ENCODE measurements at places on chromosomes 4 and X.

DNA sequence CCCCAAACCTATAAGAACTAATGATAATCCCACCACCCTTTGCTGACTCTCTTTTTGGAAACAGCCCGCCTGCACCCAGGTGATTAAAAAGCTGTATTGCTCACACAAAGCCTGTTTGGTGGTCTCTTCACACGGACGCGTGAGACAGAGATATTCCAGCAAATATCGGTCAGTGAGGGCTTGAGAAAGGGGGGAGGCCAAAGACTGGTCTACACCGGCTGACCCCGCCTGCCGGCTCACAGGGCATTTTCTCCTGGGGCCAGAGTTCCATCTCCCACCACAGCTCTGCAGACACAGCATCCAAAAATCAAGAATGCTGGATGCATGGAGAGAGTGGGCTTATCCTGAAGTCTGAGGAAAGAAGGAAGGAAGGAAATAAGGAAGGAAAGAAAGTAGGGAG, 176.0 kb downstream of the SHOX start:
- no peak for DNase-seq

DNA sequence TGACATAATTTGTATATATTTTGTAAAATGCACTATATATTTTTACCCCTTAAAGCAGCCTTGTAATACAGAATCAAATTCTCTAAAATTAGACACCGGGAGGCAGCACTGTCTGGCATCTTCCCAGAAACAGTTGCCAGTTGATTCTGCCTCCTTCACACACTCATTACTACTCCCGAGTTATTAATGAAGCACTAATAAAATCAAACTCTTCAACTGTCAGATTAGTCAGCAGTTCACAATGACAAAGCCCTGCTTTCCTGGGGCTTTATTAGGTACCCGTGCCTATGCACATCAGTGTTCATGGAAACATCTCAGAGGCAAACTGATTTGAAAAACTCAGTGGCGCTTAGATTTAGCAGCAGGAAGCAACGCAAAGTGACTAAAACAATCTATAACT, 103.5 kb upstream of the VEGFC start:
- DNase-seq, result no peak

DNA sequence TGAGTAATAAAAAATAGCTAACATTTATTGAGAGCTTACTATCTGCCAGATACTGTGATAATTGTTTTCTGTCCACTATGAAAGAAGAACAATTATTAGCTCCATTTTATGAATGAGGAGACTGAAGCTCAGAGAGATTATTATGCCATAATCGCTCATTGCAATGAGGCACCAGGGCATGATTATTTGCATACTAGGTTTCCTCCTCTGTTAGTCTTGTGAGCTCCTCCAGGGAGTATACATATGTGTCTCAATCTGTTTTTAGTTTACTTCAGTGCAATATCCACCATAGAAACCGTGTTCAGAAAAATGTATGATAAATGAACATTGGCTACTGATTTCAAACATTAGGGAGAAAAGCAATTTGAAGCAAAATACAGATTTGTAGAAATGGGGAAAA, 139.4 kb upstream of the OTUD4 start:
- no peak for DNase-seq

DNA sequence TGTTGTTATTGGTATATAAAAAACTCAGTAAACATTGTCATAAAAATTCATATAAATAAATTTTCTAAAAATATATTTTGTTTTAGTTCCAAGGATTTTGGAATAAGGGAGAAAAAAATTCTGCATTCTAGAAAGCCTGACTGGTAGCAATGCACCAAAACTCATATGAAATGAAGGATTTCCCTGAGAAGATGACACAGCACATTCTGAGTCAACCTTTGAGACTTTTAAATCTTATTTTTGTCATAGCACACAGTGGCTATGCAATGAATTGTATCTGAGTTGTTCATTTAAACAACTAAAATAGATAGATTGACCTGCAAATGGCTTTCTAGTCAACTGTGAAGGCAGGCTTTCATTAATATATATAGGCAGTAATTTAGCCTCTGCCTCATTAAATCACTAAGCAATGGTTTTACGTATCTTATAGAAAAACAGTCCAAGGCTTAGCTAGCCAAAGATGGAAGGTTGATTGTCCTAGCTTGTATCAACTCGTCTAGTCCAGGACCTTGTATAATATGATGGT, 239.1 kb upstream of the NEIL3 start:
- no peak for DNase-seq

DNA sequence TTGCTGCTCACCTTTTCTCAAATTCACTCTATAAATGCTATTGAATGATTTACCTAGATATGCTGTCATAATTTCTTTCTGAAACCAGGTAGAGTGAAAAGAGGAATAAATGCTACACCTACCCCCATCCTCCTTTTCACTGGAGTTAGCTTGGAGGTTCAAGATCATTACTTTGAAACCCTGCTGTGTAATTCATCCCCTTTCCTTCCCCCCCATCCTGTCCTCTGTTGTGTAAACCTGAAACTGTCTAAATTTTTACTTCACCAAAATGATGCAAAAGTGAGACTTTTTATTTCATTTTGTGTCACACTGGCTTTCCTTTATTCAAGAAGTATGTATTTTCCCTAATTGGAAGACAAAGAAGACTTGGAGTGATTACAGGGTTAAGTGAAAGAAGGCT, 5.4 kb downstream of the ZCCHC18 start:
- DNase-seq, result no peak

GRCh38 chrX:121479406-121479805, 432.0 kb downstream of the GLUD2 start:
- no peak for DNase-seq

DNA sequence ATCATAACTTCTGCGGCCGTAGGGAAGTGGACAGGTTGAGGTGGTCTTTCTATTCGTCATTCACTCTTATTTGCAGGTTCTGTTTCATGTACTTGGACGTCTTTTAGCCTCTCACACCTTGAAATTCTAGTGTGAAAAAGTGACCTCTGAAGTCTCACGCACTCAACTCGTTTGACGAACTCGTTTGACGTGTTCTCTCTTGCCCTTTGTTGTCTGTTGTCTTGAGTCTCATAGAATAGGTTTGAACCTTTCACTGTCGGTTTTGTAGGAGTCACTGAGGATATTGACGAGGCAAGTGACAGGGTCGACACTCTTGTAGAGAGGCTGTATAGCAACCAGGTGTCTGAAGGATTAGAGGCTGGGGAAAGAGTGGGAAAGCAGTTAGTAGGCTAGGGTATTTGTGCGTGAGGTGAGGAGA, 1.1 kb upstream of the PGRMC2 start:
- DNase-seq, result peak; percentile 66

DNA sequence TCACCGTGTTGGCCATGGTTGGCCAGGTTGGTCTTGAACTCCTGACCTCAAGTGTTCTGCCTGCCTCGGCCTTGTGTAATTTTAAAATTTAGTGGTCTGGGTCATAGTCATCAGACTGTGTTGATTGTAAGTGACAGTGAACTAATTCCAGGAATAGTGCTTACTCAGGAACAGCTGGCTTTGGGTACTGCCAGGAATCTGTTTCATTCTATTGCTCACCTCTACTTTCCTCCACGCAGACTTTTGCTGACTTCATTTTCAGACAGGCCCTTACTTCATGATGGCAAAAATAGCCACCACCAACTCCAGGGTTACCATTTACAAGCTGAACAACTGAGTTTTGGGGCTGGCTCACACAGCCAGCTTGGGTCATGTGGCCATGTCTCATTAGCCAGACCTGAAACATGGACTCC, 54.6 kb downstream of the FNIP2 start:
- DNase-seq, result no peak

- peak; percentile 45 for DNase-seq
These were observed 80.6 kb downstream of the PBDC1 start for GRCh38 chrX:76253432-76253831.

GRCh38 chrX:72040506-72040905, 91.2 kb downstream of the RTL5 start:
- no peak for DNase-seq

DNA sequence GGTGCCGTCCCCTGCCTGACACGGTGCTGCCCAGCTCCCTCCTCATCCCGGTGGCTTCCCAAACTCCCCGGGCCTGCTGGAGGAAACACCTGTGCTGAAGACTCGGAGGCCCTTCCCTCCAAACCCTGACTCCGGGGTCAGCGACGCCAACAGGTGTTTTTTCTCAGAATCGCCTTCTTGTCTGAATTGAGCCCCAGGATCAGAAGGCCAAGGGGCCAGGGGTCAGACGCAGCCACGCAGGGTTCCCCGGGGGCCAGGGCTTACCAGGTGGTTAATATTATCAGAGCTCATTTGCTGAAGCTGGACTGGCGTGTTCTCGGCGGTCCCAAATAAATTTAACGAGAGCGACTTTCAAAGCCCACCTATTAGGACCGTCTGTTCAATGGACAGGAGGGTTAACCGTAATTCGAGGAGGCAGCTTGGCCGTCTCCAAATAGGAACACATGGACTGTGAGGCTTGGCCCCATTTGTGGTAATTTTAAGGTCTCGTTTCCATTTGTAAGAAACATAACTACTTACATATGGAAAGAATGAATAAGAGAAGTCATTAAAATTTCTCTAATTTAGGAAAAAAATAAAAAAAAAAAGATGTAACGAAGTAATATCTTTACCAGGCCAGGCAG, 239.3 kb downstream of the CRLF2 start:
- no peak for DNase-seq

- DNase-seq, result peak; percentile 19
These were observed 126.7 kb downstream of the FRYL start for GRCh38 chr4:48653217-48654014.

DNA sequence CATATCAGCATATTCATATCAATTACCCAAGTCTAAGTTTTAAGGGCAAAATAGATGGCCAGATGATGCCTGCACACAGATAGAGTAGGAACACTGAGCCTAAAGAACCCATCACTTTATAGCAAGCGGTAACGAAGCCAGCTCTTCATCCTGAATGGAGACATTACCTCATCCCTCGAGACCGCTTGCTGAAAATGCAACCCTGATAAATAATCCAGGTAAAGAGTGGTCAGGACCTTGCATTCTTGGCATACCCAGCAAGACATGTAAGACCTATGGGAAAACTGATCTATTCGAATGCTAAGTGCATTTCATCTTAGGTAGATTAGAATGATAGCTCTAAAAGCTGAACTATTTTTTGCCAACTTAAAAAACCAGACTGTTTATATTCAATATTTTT, 25.3 kb downstream of the DCHS2 start:
- DNase-seq, result no peak

DNA sequence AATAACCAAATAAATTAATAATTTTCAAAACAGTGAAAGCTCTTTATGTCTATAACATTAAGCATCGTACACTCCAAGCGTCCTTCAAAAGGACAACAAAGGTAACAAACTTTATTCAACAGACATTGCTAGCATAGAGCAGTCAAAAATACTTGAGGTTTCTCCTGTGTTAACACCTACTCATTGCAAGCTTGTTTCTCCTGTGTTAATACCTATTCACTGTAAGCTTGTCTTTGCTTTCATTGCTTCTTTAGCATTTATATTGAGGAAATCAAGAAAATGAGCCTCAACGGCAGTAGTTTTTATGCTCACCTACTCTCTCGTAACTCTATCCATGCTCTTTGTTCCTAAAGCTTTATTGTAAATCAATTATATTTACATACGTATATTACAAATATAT, 3.5 kb downstream of the SPOCK3 start:
- no peak for DNase-seq

DNA sequence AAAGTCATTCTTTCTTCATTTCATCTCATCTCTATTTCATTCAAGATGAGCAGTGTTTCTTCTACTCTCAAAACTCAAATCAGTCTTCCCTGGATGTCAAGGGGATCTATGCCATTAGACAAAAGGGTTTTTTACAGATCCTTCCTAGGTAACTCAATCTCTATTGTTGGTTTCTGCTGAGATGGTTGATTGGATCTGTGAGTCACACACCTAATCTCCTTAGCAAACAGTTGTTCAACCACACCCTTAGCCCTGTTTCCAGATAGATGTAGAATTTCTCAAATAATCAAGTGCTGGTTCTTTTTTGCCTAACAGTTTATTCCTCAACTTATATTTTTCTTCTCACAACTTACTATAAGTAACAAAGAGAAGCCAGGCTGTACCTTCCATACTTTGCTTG, 200.5 kb downstream of the KDR start:
- DNase-seq, result no peak

DNA sequence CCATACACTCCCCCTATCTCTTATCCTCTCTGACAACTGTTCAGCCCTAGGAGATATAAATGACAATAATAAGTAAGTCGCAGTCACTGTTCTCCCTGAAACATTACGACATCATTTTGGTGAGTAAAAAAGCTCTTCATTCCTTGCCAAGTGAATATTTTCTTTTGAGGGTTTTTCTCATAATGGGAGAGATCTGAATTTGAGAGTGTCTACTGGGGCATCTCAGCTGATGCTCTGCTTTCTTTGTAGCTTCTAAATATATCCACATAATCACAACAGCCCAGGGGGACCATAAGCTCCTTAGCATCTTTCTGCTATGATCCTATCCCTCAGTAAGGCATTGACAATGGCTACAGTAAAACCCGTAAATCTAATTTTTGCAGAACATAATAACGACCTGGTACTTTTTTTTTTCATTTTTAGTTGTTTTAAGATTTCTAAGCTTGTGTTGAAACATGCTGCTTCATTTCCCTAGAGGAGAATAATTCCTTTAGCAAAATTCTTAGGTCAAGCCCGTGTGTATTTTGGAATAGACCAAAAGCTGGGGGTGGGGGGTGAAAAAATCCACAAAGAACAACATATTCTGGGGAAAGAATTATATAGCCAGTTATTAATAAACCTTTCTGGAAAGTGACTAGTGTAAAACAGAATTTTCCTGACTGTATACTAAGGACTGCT, 78.1 kb upstream of the GPM6B start:
- DNase-seq, result no peak

DNA sequence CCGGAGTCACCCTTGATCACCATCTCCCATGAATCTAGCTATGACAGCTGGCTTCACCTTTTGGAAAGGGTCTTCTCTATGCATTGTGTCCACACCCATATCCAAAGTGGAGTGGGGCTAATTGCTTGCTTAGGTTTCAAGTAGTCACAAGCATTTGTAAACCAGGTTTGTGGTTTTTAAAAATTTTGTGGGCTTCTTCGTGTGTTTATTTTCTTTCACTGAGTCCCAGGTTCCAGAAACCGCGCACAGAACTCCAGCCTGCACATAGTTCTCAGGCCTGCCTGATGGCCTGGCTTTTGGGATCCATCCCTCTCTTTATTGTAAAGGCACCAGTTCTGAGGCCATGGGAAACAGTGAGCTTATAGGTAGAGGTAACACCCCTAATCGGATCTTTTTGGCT, 70.2 kb upstream of the TLR3 start:
- no peak for DNase-seq

GRCh38 chr4:90745176-90745575, 618.0 kb downstream of the CCSER1 start:
- no peak for DNase-seq

DNA sequence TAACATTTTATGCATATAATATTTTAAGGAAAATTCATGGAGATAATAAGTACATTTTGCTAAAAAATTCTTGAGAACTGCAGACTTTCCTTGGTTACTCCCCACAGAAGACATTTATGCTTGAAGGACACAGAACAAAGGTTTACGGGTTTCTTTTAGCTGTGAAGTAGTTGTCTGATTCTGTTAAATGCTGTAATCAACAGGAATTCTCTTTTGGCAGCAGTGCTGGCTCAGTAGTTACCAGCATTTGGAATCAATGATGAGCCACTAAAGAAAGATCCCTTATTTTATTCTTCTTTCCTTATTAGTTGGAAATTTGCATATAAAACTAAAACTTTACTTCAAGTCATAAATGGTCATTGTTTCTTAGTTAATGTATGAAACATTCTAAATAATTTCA, 199.3 kb upstream of the FAT4 start:
- no peak for DNase-seq

GRCh38 chr4:123259676-123260646, 136.6 kb upstream of the SPRY1 start:
- no peak for DNase-seq

- no peak for DNase-seq
These were observed 128.7 kb downstream of the ARHGAP24 start for GRCh38 chr4:85603437-85604336.
